ENCODE measurements at places on chromosomes 13 and 19.

DNA sequence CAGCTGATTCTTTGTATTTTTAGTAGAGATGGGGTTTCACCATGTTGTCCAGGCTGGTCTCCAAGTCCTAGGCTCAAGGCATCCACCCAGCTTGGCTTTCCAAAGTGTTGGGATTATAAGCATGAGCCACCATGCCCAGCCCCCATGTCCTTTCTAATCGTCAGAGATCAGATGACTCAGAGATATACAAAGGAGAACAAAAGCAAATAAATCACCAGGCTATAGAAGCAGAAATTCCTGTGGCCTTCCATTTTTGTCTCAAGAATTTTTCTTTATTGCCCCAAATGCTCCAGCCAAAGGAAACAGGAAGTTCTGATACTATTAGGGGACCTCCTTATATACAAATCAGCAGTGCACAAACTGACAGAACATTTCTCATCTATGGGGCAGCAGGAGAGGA is 207.8 kb downstream of the RFC3 start:
- DNase-seq = no peak

GRCh38 chr19:37907735-37908455 is 887 bp downstream of the SIPA1L3 start:
- DNase-seq = no peak

GRCh38 chr19:42290523-42291434 is 11.2 kb upstream of the PRR19 start:
- no peak for DNase-seq

GRCh38 chr19:45800070-45800553 is 7.5 kb upstream of the DMWD start:
- DNase-seq = no peak

DNA sequence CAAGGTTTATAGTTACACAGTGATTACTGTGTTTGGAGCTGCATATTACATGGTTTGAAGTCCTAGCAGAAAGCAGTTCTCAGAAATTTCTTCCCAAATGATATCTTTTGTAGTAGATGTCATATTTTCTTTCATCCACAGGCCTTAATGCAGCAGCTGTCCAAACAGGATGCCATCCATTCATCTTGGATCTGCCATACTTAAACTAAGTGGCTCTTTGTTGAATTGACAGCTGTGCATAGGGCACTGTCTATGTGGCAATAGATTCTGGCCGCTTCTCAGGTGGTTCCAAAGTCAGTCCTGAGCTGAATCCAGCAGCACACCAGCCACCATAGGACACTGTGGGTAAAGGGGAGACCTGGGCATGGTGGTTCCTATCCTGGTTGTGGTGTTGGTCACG is 41.6 kb upstream of the SPRY2 start:
- DNase-seq = no peak

GRCh38 chr13:46577696-46578589 is 25.0 kb downstream of the LRCH1 start:
- no peak for DNase-seq

GRCh38 chr13:48184260-48184659 is 48.7 kb upstream of the ITM2B start:
- DNase-seq = no peak

- no peak for DNase-seq
Observed at GRCh38 chr13:99314640-99315176, 7.5 kb upstream of the GPR183 start.

DNA sequence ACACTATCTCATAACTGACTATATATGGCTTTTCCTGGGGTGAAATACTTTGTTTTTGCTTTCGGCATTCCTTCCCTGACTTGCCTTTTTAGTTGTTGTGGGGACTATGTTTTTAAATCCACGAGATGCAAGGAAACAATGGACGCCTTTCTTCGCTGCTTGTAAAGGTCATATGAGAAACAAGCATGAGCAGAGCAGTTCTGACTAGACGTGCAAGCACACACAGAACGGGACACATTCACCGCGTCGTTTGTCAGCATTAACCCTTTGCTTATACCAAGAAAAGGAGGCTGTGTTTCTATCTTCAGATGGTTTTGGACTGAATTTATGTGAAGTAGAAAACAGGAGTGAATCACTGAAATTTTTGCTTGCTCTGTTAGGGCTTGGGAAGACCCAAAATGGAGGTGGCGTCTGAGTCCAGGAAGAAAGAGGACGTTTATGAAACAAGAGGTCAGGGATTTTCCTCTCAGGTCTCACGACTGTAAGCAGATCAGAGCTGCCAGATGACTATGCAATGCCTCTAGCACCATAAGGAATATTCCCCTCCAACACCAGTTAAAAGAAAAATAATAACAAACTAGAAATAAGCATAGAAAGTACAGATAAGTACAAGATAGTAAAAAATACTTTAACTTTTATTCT is 358.9 kb downstream of the DLEU7 start:
- no peak for DNase-seq

GRCh38 chr13:107067381-107067780 is 499.4 kb upstream of the ARGLU1 start:
- DNase-seq = no peak

DNA sequence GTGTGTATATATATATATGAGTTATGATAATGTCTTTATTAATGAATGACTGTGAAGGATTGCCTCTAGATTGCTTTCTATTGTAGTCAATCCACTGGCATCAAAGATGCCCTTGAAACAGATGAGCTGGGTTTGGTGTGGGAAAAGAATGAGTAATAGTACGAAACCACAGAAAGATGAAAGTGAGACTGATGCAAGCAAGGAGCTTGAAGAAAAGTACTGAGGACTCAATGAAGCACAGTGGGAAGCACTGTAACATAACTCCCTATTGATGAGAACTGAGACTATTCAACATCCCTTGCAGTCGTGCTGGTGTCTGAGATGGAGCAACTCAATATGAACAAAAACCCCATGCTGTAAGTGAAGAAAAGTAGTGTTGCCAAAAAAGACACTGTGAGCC is 1794.2 kb downstream of the SLITRK5 start:
- DNase-seq = no peak

DNA sequence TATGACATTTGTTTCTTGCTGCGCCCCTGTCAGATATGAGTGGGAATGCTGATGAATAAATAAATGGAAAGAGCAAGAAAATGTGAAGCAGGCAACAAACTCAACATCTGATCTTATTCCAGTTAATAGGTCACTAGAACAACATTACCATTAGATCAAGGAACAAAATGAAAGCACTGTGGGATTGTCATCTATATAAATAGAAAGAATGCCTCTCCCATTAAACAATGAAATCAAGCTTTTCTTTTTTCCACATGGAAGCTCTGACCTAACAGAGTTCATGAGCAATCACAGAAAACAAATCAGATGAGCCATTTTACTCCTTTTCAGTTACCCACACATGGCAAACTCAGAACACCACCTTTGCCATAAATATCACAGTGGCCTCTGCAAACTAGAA is 354.8 kb downstream of the SUCLA2 start:
- DNase-seq = no peak

DNA sequence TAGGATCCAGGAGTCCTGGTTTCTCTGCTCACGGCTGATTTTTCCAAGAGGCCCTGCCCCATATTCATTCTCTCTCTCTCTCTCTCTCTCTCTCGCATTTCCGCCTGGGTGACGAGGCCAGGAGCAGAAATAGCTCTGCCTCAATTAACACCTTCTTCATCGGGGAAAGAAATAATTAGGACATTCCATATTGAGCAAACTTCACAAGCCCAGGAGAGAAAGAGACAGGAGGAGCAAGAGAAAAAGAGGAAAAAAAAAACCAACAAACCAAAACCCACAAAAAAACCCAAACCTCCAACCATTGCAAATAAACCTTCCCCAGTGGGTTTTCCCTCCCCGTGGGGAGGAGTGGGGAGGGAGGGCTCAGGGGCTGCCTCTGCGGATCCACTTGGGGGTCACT is 143.0 kb downstream of the CACNA1A start:
- no peak for DNase-seq

DNA sequence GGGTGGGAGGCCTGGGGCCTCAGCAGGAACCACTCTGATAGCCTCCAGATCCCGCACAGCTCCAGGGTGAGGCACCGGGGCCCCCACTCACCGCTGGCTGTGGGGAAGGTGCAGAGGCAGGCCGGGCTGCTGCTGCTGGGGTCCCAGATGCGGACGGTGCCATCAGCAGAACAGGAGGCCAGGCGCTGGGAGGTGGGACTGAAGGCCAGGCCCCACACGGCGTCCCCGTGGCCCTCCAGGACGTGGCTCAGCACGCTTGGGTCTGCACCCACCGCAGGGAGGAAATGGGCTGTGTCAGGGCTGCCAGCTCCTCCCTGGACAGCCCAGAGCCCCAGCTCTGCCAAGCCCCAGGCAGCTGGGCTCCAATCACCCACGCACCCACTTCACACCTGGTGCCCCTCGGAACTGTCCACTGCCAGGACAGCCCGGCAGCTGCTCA is 6.1 kb upstream of the PRKD2 start:
- DNase-seq = no peak

- no peak for DNase-seq
Observed at GRCh38 chr13:44685641-44686040, 109.5 kb upstream of the TSC22D1 start.

GRCh38 chr19:44626048-44626624 is 12.8 kb downstream of the IGSF23 start:
- DNase-seq = no peak

GRCh38 chr13:99354371-99354951 is 47.3 kb upstream of the GPR183 start:
- DNase-seq = no peak

GRCh38 chr13:78376033-78376432 is 227.3 kb downstream of the POU4F1 start:
- DNase-seq = no peak

- no peak for DNase-seq
Observed at GRCh38 chr13:107770541-107770940, 444.8 kb downstream of the LIG4 start.

DNA sequence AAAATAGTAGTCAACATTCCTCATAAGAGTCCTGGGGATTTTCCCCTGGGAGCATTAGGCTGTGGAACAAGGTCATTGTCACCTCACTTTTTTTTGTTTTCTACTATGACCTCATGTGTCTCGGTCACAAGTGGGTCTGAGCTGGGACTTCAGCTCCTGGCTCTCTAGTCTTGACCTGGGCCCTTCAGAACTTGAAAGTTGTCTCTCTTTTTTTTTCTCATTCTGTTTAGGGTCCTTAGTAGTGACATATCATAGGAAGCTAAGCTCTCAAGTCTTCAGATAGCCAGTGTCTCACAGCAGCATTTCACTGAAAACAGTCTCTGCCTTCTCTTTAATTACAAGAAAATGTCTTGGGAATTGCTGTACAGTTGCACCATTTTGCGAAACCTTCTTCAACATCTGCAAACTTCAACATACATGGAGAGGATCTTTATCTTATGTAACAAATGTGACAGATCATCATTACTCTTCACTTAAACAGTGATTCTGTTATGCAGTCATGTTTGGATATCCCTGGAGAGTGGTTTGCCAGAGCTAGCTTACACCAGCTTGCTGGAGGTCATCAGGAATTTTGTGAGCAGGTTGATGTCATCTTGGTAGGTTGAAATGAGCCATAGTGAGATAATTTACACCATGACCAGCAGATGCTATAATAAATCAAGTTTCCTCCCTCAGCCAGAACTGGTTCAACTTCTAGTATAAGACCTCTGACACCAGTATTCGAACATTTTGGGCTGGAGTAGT is 131.5 kb downstream of the GPC5 start:
- DNase-seq = no peak

- no peak for DNase-seq
Observed at GRCh38 chr13:22336460-22336859, 665.6 kb downstream of the FGF9 start.

- DNase-seq = no peak
Observed at GRCh38 chr13:26186995-26187394, 35.1 kb downstream of the RNF6 start.

DNA sequence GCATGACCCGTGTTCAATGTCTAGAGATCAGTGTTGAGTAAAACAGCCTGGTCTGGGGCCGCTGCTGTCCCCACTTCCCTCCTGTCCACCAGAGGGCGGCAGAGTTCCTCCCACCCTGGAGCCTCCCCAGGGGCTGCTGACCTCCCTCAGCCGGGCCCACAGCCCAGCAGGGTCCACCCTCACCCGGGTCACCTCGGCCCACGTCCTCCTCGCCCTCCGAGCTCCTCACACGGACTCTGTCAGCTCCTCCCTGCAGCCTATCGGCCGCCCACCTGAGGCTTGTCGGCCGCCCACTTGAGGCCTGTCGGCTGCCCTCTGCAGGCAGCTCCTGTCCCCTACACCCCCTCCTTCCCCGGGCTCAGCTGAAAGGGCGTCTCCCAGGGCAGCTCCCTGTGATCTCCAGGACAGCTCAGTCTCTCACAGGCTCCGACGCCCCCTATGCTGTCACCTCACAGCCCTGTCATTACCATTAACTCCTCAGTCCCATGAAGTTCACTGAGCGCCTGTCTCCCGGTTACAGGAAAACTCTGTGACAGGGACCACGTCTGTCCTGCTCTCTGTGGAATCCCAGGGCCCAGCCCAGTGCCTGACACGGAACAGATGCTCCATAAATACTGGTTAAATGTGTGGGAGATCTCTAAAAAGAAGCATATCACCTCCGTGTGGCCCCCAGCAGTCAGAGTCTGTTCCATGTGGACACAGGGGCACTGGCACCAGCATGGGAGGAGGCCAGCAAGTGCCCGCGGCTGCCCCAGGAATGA is 1.5 kb upstream of the CEACAM5 start:
- DNase-seq = peak; percentile 46

DNA sequence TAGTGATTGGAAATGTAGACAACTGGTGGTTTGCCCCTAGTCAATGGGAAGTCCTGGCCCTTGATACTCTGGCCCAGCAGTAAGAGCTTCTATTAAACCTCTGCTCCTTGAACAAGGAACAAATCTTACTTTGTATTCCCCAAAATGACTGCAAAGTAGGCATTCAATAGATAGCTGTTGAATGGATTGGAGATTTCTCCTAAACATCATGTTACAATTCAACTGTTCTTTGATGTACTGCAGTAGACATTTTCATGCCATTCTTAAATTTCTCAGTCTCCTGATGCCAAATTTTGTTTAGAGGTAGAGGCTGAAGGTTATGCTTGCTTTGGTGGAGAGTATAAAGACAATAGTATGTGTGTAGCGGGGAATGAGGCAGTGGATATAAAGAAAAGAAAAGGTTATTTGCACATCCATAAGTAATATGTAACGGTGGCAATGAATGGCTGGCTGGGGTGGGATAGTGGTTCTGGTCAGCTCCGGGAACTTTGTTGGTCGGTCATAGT is 12.8 kb downstream of the MIR17HG start:
- no peak for DNase-seq

GRCh38 chr13:111626371-111627305 is 306.2 kb downstream of the TEX29 start:
- no peak for DNase-seq

DNA sequence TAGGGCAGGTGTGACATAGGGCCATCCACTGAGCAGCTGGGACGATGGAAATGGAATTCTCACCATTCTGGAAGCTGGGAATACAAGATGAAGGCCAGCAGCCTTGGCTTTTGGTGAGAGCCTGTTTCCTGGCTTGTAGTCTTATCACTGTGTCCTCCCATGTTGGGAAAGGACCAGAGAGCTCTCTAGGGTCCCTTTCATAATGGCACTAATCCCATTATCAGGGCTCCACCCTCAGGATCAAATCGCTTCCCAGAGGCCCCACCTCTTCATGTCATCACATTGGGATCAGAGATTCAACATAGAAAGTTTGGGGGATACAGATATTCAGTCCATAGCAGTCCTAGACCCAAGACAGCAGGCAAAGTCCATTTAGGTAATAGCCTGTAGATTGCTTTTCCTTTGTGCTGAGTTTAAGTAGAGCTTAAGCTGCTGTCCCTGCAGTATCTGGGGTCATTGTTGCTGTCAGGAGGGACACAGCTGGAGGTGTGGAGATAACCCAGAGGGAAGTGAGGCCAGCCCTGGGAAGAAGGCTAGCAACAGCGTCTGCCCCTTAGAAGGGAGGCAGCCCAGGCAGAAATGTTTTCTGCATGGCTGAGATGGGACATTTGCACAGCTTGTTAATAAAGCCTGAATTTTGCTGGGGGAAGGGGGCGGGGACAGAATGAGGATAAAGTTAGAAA is 136.5 kb upstream of the GPR12 start:
- DNase-seq = no peak
